Activated naive CD8-positive, alpha-beta T cell treated with anti-CD3 and anti-CD28 coated beads for 36 hours (primary cell): ENCODE measurements at places on chromosomes 11 and 22. TPM values are rescaled to one million over a fixed set of nuclear protein-coding genes. Genes with fewer than 3 reads are reported as not detected.

DNA sequence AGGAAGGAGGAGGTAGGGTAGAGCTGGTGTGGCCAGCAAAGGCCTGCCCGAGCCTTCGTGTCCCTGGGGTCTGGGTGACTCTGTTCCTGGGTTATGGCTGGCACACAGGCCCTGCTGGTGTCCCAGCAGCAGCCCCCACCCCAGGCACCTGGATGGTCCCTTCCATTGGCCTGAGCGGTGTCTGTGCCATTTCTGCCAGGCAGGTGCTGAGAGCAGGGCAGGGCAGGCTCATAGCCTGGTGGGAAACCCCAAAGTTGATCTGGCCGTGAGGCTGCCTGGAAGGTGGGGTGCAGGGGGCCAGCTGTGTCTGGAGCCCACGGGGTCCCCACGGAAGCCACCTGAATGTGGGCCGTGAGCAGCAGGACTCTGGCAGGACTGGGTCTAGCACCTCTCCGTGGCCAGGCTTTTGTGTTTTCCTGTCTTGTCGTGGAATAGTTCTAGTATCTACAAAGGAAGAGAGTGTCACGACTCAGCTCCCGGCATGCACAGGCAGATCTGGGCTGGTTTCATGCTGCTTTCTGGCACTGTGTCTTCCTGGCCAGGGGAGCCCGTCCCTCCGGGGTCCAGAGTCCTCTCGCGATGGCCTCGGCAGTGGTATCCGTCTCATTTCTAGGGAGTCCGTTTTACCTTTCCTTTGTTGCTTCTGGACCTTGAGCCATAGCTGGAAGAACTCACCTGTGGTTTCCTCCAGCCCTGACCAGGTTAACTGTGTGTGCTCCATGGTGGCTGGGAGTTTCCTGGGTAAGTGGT, 83.7 kb downstream of the KCNQ1 start:
- DNase-seq = no peak

GRCh38 chr11:69297787-69298266, 3.9 kb downstream of the MYEOV start:
- peak; percentile 69 for DNase-seq

GRCh38 chr11:120068114-120068573, 69.8 kb downstream of the TRIM29 start:
- no peak for DNase-seq

DNA sequence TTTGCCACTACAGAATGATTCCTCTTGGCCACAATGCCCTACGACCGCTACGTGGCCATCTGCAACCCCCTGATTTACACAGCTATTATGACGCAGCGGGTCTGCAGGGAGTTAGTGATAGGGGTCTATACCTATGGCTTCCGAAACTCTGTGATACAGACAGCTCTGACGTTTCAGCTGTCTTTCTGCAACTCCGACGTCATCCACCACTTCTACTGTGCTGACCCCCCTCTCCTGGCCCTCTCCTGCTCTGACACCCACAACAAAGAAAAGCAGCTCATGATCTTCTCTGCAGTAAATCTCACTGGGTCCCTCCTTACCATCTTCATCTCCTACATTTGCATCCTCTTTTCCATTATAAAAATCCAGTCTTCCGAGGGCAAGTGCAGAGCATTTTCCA, 52.3 kb upstream of the OR5P2 start:
- DNase-seq = no peak

- no peak for DNase-seq
These were observed 134.2 kb downstream of the RBFOX2 start for GRCh38 chr22:35894464-35894878.

GRCh38 chr11:128095466-128095981, 491.8 kb downstream of the ETS1 start:
- no peak for DNase-seq

DNA sequence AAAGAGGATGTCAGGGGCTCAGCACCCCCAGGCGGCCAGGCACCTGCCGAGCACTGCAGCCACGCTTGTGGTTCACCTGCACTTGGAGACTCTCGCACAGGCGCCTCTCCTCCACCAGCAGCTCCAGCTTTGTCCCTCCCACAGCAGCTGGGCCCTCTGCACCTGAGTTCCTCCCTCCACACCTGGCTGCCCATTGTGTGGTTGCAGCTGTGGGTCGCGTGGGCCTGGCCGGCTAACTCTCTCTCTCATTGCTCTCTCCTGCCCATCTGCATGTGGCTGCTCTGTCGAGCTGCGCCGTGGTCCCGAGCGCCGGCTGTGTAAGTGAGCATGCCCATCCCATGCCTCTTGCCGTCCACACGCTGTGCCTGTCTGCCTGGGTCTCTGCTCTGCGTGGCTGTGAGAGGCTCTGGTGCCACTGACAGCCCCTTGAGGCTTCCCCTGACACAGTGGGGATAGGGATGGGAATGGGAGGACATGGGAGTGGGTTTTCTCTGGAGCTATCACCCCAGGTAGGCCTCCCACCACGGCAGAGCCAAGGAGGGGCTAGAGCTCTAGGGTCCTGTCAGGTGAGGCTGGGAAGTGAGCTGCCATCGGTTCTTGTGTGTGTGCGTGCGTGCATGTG, 8.5 kb upstream of the ACR start:
- DNase-seq = no peak

GRCh38 chr11:105923252-105923651, 98.8 kb downstream of the MSANTD4 start:
- DNase-seq = no peak

DNA sequence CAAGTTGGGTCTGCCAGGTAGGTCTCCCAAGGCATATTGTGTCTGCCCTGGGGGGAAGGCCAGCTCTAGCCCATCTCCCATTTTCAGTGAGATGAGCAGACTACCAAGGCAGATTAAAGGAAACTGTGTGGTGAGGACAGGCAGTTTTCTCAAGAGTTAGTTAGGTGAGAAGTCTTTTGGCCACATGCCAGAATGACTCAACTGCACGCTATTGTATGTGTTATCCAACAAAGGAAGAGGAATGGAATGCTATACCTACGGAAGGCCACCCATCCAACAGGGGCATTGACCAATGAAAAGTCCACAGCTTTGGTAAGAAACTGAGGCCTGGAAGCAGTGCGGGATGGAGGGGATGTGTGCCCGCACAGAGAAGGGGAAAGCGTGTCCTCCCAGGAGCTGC, 941.7 kb downstream of the NTM start:
- DNase-seq = no peak

- DNase-seq = no peak
These were observed 15.0 kb upstream of the BBS1 start for GRCh38 chr11:66495401-66495854.

- no peak for DNase-seq
These were observed 31.4 kb downstream of the IGLL5 start for GRCh38 chr22:22919041-22919440.

DNA sequence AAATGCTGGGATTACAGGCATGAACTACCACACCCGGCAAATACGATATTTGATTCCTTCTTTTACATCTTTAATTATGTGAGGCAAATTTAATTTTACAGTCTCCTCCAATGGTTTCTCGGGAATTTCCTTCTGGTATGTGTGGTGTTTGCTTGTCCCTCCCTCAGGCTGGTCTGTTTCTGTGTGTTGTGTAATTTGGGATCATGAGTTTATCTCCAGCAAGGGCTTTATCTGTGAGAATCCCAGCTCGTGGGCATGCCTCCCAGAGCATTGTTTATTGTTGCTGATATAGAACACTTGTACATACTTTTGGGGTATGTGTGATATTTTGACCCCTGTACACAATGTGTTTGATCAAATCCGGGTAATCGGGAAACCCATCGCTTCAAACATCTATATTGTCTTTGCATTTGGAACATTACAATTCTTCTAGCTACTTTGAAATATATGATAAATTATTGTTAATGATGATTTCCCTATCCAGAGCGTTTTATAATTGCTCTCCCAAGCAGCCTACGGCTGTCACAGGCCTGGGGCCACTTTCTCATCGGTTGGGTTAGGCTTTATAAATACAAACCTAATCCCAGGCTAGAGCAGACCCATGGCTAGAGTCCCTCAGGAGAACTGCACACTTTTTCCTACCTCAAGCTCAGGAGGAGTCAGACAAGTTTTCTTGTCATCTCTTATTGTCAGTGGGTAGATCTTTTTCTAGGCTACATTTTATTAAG, 15.0 kb upstream of the PRR5 start:
- DNase-seq = no peak

DNA sequence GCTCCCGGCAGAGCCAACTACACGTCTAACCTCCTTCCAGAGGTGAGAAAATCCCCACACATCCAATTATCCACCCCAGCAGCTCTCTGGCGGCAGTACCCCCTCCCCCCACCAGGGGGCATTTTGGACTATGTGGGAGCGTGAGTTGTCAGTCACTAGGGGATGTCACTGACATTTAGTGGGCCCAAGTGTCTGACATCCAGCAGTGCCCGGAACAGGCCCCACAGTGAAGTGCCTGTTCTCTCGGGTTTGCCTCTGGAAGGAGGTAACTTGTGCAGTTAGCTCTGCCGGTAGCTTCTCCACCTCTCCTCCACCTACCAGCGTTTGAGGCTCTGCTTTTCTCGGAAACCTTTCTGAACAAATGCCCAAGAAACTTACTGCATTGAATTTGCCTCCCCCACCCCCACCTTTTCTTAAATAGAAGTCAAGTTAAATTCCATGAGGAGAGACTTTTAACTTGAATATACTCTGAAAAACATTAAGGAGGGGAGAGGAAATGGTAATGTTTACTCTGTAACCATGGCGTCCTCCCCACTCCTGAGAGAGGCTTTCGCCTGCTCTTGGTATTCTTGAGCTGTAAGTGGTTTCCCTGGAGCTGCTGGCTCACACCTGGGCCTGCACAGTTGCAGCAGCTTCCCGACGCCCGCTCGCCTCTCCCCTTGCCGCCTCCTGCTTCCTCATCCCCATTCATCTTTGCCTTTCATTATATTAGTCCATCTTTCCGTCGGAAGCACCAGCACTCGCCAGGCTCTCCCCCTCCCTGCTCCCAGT, 112.8 kb downstream of the WNT7B start:
- DNase-seq = peak; percentile 69

GRCh38 chr11:60942219-60942618, 9.8 kb downstream of the SLC15A3 start:
- DNase-seq = no peak

DNA sequence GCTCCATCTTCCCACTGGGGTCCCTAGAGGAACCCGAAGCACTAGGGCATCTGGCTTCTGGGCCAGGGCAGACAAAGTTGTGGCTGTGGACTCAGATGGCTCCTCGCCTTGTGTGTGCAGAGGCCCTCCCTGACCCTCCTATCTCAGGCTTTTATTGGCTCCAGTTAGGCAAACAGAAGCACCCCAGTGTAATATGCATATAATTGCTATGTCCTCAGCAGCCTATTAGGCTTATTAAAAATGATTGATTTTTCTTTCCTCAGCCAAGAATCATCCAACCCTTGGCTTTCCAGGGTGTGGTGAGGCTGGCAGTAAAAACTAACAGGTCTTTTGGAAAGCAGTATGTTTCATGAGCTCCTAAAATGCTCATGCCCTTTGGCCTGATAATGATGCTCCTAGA, 22.3 kb downstream of the UPB1 start:
- no peak for DNase-seq

The TENM4 gene
- not detected for total RNA-seq

The KRTAP5-8 gene
- total RNA-seq = not detected

The OR52L1 gene
- total RNA-seq = not detected
